Uterine smooth muscle cell (primary cell): ENCODE measurements at places on chromosomes 4 and X. TPM values are rescaled to one million over a fixed set of nuclear protein-coding genes. Genes with fewer than 3 reads are reported as not detected.

VCX gene
- not detected in 2 replicates for total RNA-seq

GLOD5 gene
- not detected in 2 replicates for total RNA-seq

CPE gene
- total RNA-seq: 1.00 and 1.3 TPM in 2 replicates

SSR4 gene
- 50.1 and 101 TPM in 2 replicates for total RNA-seq

GAGE12E gene
- total RNA-seq: not detected in 2 replicates

PLP1 gene
- total RNA-seq: under 0.01 and 0.22 TPM in 2 replicates
